IPS DF 6.9 (cell line): ENCODE measurements at places on chromosomes 12 and 14.

DNA sequence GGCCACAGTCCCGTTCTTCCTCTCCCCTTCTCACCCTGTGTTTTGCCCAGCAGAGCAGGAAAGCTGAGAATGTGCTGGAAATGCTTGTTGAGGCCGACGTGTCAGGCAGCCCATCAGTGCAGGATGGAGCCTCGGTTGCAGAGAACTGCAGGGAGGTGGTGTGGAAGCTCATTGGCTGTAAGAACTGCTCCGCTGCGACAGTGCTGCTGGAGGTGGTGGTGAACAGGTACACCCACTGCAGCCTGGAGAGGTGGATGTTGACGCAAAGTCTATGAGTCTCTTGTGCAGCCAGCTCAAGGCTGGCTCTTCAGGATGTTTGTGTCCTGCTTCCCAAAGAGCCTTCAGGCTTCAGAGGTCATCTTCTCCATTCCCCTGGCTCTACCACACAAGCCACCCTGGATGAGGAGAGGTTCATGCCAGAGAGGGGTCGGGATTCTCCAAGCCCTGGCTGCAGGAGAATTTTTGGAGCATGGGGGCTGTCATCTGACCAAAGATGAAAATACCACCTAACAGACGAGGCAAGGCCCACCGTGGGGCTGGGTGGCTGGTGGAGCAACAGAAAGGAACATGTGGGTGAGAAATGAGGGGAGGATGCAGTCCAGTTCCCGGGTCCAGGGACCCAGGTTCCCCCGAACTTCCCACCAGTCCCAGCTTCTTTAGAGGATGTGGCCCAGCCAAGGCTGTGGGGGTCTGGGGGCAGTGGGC, 174.1 kb upstream of the PRMT8 start:
- no peak for DNase-seq

DNA sequence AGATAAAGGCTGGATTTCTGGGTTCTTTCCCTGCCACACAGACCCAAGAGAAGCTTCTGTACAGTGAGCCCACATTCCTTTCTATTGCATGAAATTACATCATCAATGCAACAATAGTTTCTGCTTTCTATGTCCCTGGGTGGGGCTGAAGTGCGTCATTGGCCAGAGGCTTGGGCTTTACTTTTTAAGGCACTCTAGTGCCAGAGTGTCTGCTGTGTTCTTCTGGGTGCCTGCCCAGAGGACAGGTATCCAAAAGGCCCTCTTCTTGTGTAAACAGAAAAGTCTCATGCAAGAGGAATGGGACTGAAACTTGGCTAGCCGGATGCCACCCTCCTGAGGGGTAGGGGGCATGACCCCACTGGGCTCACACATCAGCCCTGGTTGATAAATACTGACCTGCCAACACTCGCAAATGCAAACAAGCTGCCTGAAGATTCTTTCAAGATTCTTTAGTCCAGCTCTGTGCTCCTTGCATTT, 5.9 kb downstream of the KRT86 start:
- no peak for DNase-seq

GRCh38 chr12:132291402-132292175, 37.8 kb downstream of the GALNT9 start:
- no peak for DNase-seq

GRCh38 chr12:104702565-104703139, 245.9 kb downstream of the CHST11 start:
- DNase-seq: no peak

DNA sequence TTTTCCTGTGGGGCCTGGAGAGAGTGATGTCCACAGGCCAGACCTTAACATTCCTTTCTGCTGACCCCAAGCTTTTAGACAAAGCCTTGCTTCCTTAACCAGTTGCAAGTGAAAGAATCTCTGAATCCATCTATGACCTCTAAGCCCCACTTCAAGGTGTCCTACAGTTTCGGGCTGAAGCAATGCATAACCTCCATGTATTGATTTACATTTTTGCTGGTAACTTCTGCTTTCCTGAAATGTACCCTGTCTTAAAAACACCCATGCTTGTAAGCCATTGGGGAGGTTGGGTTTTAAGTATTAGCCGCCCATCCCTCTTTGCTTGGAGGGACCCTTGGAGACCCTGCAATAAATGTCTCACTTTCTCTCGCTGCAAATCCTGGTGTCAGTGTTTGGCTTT, 190.6 kb downstream of the VRK1 start:
- DNase-seq: no peak

- no peak for DNase-seq
Observed at GRCh38 chr12:109678719-109679118, 34.9 kb upstream of the FAM222A start.

DNA sequence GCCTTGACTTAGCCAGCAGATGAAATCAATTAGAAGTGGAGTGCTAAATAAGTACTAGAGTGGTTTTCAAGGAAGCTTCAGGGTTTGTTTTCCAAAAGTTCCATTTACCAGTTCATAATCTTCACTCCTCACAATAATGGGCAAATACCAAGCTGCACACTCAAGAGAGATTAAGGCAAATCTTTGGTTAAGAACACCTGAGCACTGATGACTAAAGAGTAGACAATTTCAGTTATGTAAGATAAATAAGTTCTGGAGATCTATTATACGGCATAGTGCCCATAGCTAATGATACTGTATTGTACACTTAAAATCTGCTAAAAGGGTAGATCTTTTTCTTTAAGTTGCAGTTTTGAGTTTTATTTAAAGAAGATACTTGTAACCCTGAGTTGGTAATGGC, 125.0 kb downstream of the ARMH4 start:
- no peak for DNase-seq
